ENCODE measurements at places on chromosomes 3 and 15.

DNA sequence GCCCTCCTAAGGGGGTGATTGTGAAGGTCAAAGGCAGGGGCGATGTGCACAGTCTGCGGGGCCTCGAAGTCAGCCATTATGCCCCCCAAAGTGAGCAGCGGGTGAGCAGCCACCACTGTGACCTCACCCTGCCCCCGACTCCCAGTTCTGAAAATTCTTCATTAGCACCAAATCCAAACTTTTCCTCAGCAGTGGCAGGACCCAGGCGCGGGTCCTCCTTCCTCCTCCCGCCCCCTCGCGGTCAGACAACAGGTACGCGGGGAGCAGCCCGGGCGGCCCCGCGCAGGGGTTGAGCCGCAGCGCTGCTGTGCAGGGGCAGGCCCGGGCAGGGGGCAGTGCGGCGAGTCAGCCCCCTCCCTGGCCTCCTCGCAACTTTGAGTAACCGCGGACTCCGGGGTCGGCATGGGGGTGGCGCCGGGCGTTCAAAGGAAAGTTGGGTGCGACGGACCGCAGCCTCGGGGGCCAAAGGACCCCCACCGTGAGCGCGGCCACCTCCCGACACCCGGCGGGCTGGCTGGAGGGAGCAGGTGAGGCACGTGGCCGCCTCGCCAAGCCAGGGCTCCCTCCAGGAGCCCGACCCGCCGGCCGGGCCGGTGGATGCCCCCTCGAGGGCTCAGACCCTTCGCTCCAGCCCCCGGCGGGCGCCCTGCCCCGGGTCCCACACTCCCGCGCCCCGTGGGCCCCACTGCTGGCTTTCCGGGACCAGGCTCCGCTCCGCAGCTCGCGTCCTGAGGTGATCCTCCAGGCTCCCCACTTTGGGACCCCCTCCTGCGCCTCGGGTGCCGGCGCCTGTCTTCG, 49.4 kb upstream of the CCDC174 start:
- no peak for DNase-seq

GRCh38 chr3:123331651-123332050, 117.2 kb downstream of the ADCY5 start:
- DNase-seq, result no peak

DNA sequence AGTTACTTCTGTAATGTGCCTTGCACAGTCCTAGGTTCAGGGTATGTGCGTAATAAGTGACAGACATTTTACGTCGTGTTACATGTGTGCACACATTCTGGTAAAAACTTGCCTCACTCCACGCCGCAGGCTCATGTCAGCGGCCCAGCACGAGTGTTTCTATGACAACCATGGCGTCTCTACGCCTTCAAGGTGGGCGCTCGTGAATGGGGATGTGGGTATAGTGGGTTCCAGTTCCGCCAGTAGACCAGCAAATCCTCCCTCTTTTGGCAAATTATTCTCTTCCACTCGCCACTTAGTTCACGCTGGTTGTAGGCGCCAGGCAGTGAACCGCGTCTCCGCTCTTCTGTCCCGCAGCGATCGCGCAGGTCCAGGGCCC, 40.3 kb downstream of the CHST14 start:
- no peak for DNase-seq

DNA sequence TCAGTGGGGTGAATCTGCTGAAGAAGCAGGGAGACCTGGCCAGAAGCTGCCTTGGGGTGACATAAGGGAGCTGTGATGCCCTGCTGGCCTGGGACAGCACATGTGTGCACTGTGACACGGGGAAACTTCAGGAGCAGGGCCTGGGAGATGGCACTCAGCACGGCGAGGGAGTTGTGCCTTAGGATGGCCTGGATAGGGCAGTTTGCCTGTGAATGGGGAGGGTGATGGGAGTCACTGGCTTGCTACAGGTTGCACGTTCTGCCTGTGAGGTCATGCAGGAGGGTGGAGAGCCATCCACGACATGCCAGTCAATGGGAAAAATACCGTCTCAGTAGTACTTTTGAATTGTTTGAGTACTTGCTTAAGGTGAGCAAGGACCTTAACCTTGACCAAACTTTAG, 76.8 kb upstream of the UBE3A start:
- no peak for DNase-seq

GRCh38 chr3:107962946-107963345, 127.9 kb downstream of the CD47 start:
- DNase-seq, result no peak

DNA sequence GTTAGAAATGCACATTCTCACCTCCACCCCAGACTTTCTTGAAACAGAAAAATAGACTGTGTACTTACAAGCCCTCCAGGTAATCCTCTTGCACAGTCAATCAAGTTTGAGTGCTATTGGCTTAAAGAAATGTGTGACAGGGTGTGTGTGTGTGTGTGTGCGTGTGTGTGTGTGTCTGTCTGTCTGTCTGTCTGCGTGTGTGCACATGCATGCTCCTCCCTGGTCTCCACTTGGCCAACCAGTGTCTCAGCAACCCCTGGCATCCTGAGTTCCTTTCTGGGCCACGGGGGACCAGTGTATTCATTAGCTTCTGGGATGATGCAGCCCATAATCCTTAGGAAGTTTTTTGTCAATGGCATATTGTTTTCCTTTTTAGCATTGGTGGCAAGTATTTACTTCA, 128.8 kb upstream of the IL12A start:
- no peak for DNase-seq

- DNase-seq, result no peak
These were observed 58.7 kb upstream of the MYRIP start for GRCh38 chr3:39750712-39751111.
